ENCODE measurements at places on chromosomes 3 and 15.
A peak's percentile ranks its signal among the peaks of the same experiment; 100 is the strongest.

DNA sequence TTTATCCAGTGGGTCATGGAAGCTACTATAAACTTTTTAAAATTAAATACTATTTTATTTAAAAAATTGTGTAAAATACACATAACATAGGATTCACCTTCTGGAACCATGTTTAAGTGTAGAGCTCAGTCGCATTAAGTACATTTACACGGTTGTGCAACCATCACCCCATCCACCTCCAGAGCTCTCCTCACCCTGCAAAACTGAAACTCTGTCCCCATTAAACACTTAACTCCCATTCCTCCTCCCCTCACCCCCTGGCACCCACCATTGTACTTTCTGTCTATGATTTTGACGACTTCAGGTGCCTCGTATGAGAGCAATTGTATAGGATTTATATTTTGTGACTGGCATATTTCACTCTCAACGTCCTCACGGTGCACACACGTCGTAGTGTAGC lies 70.7 kb downstream of the APBA2 start:
- no peak for DNase-seq

DNA sequence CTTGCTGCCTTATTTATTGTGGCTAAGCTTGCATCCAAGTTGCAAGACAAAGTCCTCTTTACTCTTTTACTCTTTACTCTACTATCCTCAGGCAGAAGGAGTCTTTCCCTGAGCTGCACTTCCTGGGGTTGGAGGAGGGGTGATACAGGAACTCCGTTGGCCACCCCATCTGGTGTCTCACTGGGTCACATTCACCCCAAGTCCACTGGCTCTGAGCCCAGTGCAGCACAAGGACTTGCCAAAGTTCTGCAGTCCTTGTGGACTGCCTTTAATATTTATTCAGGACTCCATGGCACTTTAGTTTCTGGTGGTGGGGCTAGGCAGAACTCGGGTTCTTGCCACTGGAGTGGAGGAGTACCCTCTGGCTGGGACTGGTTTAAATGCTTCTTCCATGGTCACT lies 165.4 kb upstream of the KCNH8 start:
- DNase-seq: no peak

DNA sequence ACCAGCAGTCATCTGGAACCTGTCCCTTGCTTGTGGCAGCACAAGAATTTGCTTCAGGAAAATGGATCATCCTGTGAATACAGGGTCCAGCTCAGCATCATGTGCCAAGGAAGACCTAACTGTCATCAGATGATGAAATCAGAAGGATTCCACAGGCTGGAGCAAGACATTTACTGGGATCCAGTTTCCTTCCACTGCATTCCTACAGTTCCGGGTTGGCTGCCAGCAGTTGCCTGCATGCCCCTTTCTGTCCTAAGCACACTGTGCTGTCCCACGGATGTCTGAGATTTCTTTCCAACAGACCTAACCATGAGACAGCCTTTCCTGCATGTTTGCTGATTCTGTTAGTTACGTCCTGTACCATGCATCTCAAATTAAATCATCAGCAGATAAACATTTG lies 140.7 kb downstream of the IMPG2 start:
- no peak for DNase-seq

DNA sequence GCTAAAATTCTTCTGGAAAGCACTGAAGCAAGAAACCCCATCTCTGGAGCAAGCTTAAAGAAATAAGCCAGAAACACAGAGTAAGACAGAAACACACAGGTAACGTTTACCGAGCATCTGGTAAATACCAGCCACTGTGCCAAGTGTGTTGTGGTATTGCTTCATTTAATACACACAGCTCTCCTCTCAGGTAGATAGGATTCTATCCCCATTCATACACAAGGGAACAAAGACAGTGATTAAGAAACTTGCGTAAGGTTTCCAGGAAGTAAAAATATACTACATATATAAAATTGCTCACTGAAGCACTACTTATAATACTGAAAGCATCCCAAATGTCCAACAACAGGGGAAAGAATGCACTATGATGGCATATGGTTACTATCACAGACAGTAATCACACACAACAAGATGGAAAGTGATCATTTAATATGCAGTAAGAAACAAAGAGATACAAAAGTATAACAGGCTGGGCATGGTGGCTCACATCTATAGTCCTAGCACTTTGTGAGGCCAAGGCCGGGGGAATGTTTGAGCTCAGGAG lies 27.5 kb downstream of the TAMM41 start:
- DNase-seq: no peak

DNA sequence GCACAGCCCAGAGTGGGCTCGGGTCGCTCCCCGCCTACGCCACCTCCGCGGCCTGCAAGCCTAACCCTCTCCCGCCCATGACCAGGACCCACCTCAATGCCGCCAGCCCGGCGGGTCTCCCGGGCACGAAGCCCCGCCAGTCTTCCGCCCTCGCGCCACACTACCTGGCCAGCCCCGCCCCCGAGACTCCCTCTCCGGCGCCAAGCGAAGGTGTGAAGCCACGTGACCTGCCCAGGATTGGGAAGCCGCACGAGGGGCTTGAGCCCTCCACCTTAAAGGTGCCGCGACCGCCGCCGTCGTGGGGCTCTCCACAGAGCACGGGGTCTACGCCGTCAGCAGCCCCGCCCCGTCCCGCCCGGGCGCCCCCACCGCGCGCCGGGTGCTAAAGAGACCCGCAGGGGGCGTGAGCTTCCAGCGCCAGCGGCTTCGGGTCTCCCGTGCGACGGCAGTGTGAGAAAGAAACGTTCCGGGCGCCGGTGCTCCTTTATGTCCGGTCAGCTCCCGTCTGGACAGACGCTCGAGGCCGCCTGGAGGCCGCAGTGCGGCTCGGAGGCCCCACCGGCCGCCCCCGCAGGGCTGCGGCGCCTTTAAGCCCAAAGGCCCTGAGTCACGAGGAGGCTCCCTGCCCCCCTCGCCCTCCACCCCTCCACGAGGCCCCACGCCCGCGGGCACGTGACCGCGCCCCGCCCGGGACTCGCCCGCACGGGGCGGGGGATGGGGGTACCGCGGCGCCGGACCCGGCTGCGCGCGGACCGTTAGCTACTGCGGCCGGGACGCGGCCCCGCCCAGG lies at the start of gene CPEB1:
Gene CPEB1, minus strand, starts transcription at position 319 of the 790 bp plus-strand sequence. CDS start 18,904 bp downstream, outside the sequence.
- DNase-seq: peak; percentile 16

- no peak for DNase-seq
These were observed 25.9 kb downstream of the SMAD3 start for GRCh38 chr15:67091071-67091979.

DNA sequence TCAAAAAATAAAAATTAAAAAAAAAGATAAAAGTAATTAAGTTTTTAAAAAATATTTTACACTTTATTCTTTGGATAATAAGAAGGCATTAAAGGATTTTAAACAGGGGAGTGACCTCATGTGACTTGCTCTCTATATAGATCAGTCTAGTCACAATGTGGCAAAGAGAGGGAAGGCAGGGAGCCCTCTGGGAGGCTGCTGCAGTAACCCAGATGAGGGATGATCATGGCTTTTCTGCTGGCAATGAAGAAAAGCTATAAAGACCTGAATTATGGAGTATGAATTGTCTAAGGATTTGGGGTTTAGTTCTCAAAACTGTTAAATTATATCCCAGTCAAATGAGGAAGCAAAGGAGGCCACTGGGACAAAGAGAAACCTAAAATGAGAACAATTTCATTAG lies 58.1 kb downstream of the SUMF1 start:
- DNase-seq: no peak

DNA sequence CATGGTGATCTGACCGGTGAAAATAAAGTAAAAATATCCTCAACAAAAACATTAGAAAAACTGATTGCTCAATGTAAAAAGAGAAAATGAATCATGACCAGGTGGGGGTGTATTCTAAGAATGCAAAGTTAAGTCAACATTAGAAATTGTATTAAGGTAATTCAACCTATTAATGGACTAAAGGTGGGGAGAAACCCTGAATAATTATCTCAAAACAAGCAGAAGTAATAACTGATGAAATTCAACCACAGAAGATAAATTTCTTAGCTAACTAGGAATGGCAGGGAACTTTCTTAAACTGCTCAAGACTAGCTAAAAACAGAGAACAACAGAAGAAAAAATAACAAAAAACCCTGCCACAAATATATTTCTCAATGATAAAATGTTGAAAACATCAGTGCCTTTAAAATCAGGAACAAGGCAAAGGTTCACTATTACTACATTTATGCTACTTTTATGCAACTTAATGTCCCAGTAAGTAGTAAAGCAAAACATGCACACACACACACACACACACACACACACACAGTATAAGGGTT lies 204.4 kb upstream of the THBS1 start:
- DNase-seq: no peak

DNA sequence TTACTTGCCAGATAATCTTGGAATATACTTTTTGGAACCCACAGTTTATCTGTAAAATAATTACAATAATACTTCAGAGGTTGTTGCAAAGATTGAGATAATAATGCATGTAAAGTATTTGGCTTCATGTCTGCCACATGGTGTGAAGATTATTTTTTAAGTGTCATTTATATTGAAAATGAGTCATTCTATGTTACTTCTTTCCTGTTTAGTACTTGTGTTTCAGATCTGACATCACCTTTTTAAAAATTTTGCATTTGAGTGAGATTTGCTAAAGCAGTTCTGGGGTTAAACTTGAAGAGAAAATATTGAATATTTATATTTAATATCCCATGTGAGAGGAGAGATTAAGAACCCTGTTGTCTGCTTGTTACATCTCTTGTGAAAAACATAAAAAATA lies 31.2 kb downstream of the IQGAP1 start:
- no peak for DNase-seq

DNA sequence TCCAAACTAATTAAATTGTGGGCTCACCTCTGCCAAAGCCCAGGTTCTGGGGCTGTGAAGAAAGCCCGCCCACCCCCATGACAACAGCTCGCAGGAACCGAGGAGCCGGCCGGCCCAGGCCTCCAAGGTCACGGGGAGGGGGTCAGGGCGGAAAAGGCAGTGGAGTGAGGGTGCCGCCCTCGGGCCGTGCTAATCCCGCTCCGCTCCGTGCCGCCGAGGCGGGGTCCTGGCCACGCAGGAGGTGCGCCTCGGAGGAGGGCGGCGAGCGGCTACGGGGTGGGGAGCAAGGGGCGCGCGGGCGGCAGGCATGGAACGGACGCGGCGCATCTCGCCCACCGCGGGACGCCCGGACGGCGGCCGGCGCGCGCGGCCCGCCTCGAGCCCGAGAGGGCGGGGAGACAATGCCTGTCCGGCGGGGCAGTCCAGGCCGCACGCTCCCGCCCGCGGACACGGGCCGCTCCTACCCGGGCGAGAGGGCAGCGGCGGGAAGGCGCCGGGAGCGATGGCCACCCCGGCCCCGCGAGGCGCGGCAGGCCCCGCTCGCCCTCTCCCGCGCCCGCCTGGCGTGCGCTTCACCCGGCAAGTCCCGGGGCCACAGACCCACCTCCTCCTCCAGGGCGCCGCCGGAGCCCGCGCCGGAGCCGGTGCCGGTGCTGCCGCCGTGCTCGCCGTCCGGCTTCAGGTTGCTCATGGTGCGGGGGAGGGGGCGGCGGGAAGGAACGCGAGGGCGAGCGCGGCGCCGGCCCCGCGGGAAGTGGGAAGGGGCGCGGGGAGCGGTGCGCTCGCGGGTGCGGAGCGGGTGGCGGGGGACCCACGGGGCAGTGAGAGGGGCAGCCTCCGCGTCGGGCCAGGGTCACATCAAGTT lies 528 bp downstream of the RBPMS2 start:
- no peak for DNase-seq

DNA sequence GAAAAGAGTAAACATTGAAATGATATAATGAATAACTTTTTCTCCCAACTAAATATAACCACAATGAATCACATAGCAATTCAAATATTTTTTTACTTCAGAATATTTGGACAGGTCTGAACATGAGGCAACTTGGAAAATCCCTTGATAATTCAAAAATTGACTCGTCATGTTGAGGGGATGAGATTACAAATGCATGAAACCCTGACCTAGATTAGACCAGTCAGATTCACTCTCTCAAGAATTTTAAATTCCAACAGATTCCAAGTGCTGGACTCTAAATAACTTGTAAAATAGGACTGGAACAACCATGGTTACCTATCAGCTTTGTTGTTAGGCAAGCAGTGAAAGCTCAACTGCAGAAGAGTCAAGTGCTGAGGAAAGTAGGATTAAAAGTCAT lies 317.5 kb downstream of the GBE1 start:
- DNase-seq: no peak

- DNase-seq: no peak
These were observed 107.2 kb downstream of the GTPBP8 start for GRCh38 chr3:113097960-113098447.

DNA sequence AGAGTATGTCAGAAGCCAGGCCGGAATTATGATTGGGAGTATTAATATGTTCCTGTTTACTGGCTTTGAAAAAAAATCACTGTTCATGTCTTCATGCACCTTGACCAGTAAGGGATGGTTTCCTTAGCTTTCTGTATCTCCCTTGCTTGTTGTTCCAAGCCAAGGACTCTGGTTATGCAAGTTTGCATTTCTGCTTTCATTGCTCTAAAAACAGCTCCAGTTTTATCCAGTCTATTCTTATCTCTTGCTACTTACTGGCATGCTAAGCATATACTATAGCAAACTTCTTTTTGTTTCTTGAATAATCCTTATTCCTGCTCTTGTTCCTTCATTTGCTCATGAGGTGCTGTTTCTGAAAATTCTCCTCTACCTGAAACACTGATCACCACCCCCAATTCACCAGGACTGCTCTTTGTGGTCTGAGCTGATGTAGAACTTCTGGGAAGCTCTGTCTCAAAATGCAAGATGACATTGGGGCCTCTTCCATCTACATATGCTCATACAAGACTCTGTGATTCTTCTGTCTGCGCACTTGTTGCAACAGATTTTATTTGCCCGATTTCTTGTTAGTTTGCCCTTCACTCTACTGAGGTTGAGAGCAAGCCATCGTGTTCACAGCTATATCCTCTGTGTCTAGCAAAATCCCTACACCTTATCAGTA lies 173.0 kb downstream of the EBLN2 start:
- no peak for DNase-seq

- no peak for DNase-seq
These were observed 691.3 kb downstream of the ZPLD1 start for GRCh38 chr3:103126115-103126514.

- no peak for DNase-seq
These were observed 160.5 kb upstream of the UMPS start for GRCh38 chr3:124569761-124570160.

DNA sequence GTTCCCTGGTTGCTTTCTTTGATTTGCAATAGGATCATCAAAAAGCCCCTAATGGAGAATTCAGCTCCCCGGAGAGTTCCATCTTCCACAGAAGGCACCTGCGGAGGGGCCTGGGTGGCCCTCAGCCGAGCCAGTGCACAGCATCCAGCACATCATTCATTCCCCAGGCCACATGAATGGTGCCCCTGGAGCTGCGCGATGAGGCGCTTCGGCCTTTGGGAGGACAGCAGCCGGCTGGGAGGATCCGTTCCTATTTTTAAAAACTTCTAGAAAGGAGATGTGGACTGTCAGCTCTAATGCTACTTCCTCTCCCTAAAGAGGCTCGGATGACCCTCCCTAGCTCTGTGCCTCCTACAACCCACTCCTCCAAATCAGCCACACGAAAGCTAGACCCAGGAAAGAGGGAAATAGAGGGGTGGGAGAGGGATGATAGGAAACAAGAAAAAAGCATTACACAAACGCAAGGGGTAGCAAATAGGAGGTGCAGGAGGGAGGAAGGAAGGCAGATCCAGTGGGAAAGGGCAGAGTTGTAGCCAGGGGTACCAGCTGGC lies 20.3 kb downstream of the EHD4 start:
- DNase-seq: no peak

- no peak for DNase-seq
These were observed 69.9 kb downstream of the EPHB3 start for GRCh38 chr3:184631472-184631861.
